Effector CD8-positive, alpha-beta T cell (primary cell): ENCODE measurements at places on chromosomes 1 and 21.

DNA sequence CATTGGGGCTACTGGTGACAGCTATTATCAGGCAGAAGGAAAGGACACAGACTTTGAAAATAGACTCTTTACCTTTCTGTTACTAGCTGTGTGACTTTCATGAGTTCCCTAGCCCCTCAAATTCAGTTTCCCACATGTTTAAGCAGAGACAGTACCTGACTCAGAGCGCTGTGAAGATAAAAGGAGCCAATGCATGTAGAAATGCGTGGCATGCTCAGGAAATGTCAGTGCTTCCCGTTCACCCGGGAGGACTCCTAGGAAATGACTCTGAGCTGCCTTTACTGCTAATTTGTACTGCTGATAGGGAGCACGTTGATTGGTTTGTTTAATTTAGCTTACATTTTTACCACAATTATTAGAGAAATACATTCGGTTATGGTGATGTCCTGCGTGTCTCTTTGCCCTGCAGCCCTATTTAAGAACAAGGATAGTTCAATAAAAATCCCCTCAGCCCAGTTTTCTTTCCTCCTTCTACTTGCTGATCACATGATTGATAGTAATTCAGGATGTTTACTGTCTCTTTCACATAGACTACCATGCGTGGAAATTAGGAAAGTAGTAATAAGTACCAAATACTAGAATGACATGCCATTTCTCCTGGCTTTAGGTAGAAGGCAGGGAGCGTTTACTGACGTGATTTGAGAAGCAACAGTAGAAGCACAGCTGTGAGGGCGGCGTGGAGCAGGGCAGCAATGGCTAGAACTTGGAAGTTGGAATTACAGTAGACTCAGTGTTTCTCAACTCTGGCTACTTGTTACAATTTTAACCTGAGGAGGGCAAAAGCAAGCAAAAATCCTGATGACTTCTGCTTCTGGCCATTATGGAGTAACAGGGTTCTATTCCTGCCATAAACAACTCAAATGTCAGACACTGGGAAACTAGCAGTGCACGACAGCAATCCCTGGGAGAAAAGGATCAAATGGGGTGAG lies 15.9 kb downstream of the PDIK1L start:
- no peak for DNase-seq

GRCh38 chr1:233406994-233407631 lies 79.6 kb downstream of the MAP3K21 start:
- DNase-seq, result no peak

- DNase-seq, result no peak
Observed at GRCh38 chr1:110300412-110301085, 38.6 kb upstream of the RBM15 start.

GRCh38 chr1:95829556-95829955 lies 595.5 kb downstream of the RWDD3 start:
- no peak for DNase-seq

- no peak for DNase-seq
Observed at GRCh38 chr1:212520746-212521145, 87.8 kb upstream of the ATF3 start.

GRCh38 chr1:24957016-24957807 lies 27.1 kb upstream of the RUNX3 start:
- no peak for DNase-seq

- no peak for DNase-seq
Observed at GRCh38 chr1:119448127-119448511, 33.2 kb downstream of the HSD3B2 start.

DNA sequence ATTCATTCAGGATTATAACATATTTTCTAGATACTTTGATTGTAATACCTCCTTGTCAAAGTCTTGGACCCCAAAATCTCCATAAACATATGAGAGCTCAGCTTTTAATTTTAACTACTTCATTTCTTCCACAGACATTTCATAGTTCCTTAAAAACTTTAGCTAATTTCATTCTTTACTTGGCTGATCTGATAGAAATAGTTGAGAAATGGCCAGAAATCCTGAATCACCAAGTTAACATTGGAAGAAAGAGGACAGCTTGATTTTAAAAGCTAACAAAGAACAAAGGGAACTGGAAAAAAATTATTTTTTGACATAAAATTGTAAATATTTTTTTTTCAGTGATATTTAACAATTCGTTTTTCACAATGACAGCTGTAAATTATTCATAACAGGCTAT lies 216.5 kb downstream of the NTNG1 start:
- DNase-seq, result no peak
